ENCODE measurements at places on chromosomes 13 and 19.

DNA sequence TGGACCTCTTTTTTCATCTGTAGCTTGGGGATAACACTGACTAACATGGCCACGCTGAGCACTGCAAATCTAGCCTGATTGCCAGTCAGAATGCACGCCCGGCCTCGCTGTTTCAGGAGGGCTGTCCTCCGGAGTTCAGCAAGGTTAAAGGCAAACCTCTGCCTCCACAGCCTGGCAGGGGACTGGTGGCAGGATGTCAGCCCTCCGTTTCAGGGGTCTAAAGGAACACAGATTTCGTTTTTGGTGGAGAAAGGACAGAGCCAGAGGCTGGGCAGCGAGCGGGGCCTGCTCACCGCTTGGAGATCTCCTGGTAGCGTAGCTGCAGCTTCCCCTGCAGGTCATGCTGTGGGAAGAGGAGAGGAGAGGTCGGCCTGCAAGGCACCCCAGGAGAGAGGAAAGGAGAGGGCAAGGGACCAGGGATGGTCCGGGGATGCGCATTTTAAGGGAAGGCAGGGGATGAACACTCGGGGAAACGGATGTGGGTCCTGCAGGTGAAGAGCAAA is 560 bp downstream of the NDUFA7 start:
- no peaks in the 10 kb centered on the region for H3K27me3 ChIP-seq
- peaks cover 36% of the 10 kb centered on the region for H3K4me1 ChIP-seq
- H3K4me3 ChIP-seq = peak overlapping the region; percentile 99
- peak; percentile 61 for DNase-seq
- peaks cover 14% of the 10 kb centered on the region for H3K36me3 ChIP-seq

GRCh38 chr19:18699403-18700054 is 16.0 kb downstream of the CRTC1 start:
- DNase-seq = no peak
- peaks cover 26% of the 10 kb centered on the region for H3K4me1 ChIP-seq
- H3K36me3 ChIP-seq = no peaks in the 10 kb centered on the region

GRCh38 chr13:70795484-70795883 is 687.2 kb upstream of the KLHL1 start:
- no peak overlapping the region for H3K27ac ChIP-seq
- H3K27me3 ChIP-seq = no peaks in the 10 kb centered on the region
- H3K36me3 ChIP-seq = no peaks in the 10 kb centered on the region

DNA sequence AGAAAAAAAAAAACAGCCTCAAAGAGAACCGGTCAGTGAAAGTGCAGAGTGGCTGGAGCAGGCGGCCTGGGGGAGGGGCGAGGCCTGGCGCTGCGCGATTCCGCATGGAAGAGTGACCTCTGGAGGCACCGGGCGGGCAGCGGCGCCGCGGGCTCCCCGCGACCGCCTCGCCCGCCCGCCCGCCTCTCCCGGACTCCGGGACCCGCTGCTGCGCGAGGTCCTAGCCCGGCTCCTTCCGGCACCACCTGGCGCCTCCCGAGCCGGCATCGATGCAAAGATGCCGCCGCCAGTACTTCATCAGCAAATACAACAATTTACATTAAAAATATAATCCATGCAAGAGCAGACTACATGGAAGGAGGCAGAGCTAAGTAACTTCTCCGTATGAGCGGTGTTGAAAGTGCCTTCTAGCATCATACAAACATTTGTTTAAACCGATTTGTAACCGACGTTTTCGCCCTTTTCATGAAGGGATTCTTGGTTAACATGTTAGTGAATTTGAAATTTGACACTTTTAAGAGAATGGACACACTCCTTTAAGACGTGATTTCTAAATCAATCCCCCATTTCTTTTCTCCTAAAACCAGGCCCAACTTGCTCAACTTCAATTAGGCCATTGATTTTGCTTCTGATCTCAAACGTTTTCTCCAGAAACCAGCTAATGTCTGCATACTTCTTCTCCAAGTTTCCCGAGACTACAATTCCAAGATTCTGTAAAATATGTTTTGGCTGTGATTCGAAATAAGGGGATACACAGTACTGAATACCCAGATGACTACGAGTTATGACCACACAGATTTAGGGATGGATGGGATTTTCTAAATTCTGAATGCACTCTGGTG is 2.1 kb downstream of the EFNB2 start:
- H3K4me3 ChIP-seq = peak overlapping the region; percentile 7
- no peaks in the 10 kb centered on the region for H3K36me3 ChIP-seq
- peak; percentile 41 for DNase-seq
- H3K27me3 ChIP-seq = peaks cover 56% of the 10 kb centered on the region

- peak overlapping the region; percentile 84 for H3K27ac ChIP-seq
- peak overlapping the region; percentile 82 for H3K4me3 ChIP-seq
- no peaks in the 10 kb centered on the region for H3K27me3 ChIP-seq
- peaks cover 4% of the 10 kb centered on the region for H3K36me3 ChIP-seq
- peaks cover 37% of the 10 kb centered on the region for H3K4me1 ChIP-seq
Measured at GRCh38 chr19:58575183-58576041, 2.3 kb upstream of the MZF1 start.

GRCh38 chr19:4802711-4803110 is 11.2 kb downstream of the FEM1A start:
- peaks cover 5% of the 10 kb centered on the region for H3K36me3 ChIP-seq
- H3K27me3 ChIP-seq = no peaks in the 10 kb centered on the region
- DNase-seq = no peak
- no peak overlapping the region for H3K4me3 ChIP-seq
- no peaks in the 10 kb centered on the region for H3K4me1 ChIP-seq
- H3K27ac ChIP-seq = no peak overlapping the region

- no peaks in the 10 kb centered on the region for H3K27me3 ChIP-seq
- no peaks in the 10 kb centered on the region for H3K4me1 ChIP-seq
- H3K4me3 ChIP-seq = no peak overlapping the region
- peaks cover 29% of the 10 kb centered on the region for H3K36me3 ChIP-seq
Measured at GRCh38 chr19:51948975-51949374, 21.7 kb downstream of the ZNF613 start.

- DNase-seq = no peak
- H3K27ac ChIP-seq = no peak overlapping the region
- no peaks in the 10 kb centered on the region for H3K27me3 ChIP-seq
- H3K4me1 ChIP-seq = peaks cover 8% of the 10 kb centered on the region
- no peaks in the 10 kb centered on the region for H3K36me3 ChIP-seq
- no peak overlapping the region for H3K4me3 ChIP-seq
Measured at GRCh38 chr13:50672025-50672424, 171.5 kb downstream of the DLEU7 start.

DNA sequence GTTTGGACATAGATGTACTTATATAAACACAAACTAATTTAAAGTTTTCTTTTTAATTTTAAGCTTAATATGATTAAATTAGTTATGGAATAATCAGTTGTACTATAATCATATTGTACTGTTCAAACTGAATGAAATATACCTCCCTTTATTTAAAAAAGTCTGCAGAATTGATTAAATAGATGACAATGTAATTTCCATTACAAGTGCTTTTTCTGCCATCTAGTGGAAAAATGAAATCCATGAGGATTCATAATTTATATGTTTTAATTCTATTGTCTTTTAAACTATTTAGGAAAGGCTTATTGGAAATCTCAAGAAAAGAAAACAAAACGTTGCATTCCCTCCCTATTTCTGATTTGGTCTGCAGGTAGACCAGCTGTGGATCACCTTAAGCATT is 30.9 kb downstream of the MZT1 start:
- no peak for DNase-seq
- no peaks in the 10 kb centered on the region for H3K4me1 ChIP-seq
- H3K27ac ChIP-seq = no peak overlapping the region
- peaks cover 15% of the 10 kb centered on the region for H3K27me3 ChIP-seq

DNA sequence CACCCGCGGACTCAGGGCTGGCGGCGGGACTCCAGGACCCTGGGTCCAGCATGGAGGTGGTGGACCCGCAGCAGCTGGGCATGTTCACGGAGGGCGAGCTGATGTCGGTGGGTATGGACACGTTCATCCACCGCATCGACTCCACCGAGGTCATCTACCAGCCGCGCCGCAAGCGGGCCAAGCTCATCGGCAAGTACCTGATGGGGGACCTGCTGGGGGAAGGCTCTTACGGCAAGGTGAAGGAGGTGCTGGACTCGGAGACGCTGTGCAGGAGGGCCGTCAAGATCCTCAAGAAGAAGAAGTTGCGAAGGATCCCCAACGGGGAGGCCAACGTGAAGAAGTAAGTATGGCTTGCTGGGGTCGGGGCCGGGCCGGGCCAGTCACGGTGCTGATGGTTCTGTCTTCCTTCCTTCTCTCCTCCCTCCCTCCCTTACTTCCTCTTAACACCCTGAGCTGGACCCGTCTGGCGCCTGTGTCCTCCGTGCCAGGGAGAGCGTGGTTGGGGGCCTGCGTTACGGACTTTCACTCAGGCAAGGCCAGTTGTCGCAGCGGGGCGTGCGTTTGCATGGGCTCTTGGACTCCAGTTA is 1.4 kb downstream of the STK11 start:
- H3K36me3 ChIP-seq = peaks cover 9% of the 10 kb centered on the region
- H3K27ac ChIP-seq = peak overlapping the region; percentile 86
- DNase-seq = peak; percentile 47
- peak overlapping the region; percentile 92 for H3K4me3 ChIP-seq
- no peaks in the 10 kb centered on the region for H3K27me3 ChIP-seq

DNA sequence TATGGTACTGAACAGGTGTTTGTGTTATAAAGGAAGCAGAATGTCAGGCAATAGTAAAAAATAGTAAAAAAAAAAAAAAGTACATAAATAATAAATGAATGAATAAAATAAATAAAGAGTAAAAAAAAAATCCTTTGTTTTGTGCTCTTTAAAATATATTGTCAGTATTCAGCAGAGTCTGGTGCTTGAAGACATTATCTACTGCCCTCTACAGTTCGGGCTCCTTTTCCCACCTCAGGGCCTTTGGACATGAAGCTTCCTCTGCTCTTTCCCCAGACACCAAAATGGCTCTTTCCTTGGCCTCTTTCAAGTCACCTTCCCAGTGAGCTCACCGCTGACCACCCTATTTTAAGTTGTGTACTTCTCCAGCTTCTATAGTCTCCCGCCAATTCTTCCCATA is 137.5 kb downstream of the TNFRSF19 start:
- H3K27ac ChIP-seq = no peak overlapping the region
- no peaks in the 10 kb centered on the region for H3K4me1 ChIP-seq
- H3K4me3 ChIP-seq = no peak overlapping the region
- no peak for DNase-seq
- no peaks in the 10 kb centered on the region for H3K36me3 ChIP-seq

GRCh38 chr13:42383025-42383424 is 111.1 kb downstream of the AKAP11 start:
- H3K4me3 ChIP-seq = no peak overlapping the region
- peaks cover 27% of the 10 kb centered on the region for H3K36me3 ChIP-seq
- H3K27me3 ChIP-seq = no peaks in the 10 kb centered on the region
- DNase-seq = no peak

DNA sequence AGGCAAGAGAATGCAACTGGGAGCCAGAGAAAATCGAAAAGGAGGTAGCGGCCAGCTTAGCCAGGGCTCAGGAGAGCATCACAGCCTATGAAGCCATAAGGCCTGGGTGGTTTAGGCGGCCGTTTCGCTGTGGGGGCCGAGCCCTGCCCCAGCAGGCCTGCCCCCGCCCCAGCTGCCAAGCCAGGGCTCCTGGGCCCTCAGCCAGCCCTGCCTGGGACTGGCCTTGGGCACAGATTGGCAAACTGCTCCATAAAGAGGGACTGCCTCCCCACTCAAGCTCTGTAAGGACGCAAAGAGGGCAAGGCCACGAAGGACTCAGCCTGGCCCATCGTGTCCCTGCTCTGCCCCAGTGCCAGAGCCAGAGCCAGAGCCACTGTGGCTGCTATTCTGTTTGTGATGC is 10.2 kb downstream of the ZNF653 start:
- H3K4me1 ChIP-seq = no peaks in the 10 kb centered on the region
- H3K36me3 ChIP-seq = peaks cover 2% of the 10 kb centered on the region
- H3K27ac ChIP-seq = no peak overlapping the region
- no peak overlapping the region for H3K4me3 ChIP-seq
- no peaks in the 10 kb centered on the region for H3K27me3 ChIP-seq

DNA sequence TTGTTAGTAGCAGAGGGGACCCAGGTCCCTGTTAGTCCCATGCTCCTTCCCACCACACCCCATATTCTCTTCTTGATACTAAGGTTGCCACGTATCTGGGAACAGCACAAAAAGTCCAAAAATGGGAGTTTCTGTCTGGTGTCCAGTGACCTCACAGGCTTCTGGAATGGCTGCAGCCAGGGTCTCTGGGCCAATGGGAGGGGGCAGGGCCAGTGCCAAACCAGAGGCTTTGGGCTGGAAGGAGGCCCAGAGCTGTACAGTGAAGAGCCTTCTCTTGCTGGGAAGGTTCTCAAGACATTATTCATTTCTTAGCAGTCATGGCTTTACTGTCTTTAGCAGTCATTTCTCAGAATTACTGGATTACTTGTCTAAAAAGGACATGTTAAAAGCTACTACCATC is 119.2 kb downstream of the FRY start:
- H3K4me1 ChIP-seq = no peaks in the 10 kb centered on the region
- no peak overlapping the region for H3K27ac ChIP-seq
- no peak overlapping the region for H3K4me3 ChIP-seq
- no peak for DNase-seq
- no peaks in the 10 kb centered on the region for H3K36me3 ChIP-seq
- peaks cover 17% of the 10 kb centered on the region for H3K27me3 ChIP-seq

GRCh38 chr13:76035711-76036110 is 399.6 kb downstream of the LMO7 start:
- H3K27ac ChIP-seq = no peak overlapping the region
- H3K4me1 ChIP-seq = no peaks in the 10 kb centered on the region
- DNase-seq = no peak
- no peaks in the 10 kb centered on the region for H3K27me3 ChIP-seq
- no peaks in the 10 kb centered on the region for H3K36me3 ChIP-seq
- H3K4me3 ChIP-seq = no peak overlapping the region

- no peak for DNase-seq
- no peak overlapping the region for H3K27ac ChIP-seq
- peaks cover 9% of the 10 kb centered on the region for H3K4me1 ChIP-seq
- H3K4me3 ChIP-seq = no peak overlapping the region
- peaks cover 4% of the 10 kb centered on the region for H3K36me3 ChIP-seq
Measured at GRCh38 chr19:2770055-2771013, 12.7 kb downstream of the SGTA start.

- no peak overlapping the region for H3K4me3 ChIP-seq
- H3K4me1 ChIP-seq = peaks cover 4% of the 10 kb centered on the region
- no peaks in the 10 kb centered on the region for H3K27me3 ChIP-seq
- H3K27ac ChIP-seq = no peak overlapping the region
Measured at GRCh38 chr13:20043207-20043925, 84.8 kb downstream of the ZMYM2 start.

- peak within 1 kb of the TSS; percentile 95 for H3K27ac ChIP-seq
- H3K27me3 ChIP-seq = no peaks in the 10 kb centered on the region
- peak; percentile 97 for DNase-seq
- peak within 1 kb of the TSS; percentile 93 for H3K4me3 ChIP-seq
- peaks cover 48% of the 10 kb centered on the region for H3K4me1 ChIP-seq
- peaks cover 8% of the 10 kb centered on the region for H3K36me3 ChIP-seq
Measured at GRCh38 chr19:12791345-12792050, at the start of gene JUNB. TSS of gene JUNB (plus strand) at chr19:12791486. CDS start at chr19:12791772, 286 bp downstream.

GRCh38 chr19:35786299-35787160 is 11.2 kb downstream of the ARHGAP33 start:
- no peak overlapping the region for H3K4me3 ChIP-seq
- H3K27me3 ChIP-seq = no peaks in the 10 kb centered on the region
- no peaks in the 10 kb centered on the region for H3K4me1 ChIP-seq
- no peaks in the 10 kb centered on the region for H3K36me3 ChIP-seq

DNA sequence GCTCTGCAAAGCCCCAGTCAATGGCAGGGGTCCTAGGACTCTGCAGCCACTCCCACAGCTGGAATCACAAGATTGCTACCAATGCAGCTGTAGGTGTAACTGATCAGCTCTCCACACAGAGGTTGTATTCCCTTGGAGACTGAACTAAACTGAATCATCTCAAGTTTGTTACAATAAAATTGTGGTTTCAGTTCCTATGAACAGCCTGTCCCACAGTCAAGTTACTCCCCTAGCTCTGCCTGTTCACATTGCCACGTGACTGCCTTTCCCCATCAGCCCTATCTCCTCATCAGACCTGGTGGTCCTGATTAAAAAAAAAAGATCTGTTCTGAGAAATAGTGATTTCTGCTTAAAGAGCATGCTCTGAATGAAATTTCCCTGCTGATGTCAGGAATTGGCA is 287.9 kb upstream of the NBEA start:
- no peak overlapping the region for H3K27ac ChIP-seq
- no peak for DNase-seq
- no peaks in the 10 kb centered on the region for H3K36me3 ChIP-seq
- H3K27me3 ChIP-seq = no peaks in the 10 kb centered on the region
